ENCODE measurements at places on chromosomes 5 and 9.

GRCh38 chr9:99964336-99964735, 57.9 kb downstream of the STX17 start:
- DNase-seq = no peak

- no peak for DNase-seq
Observed at GRCh38 chr9:88828492-88828974, 162.7 kb upstream of the S1PR3 start.

GRCh38 chr9:14906644-14907359, 3.4 kb downstream of the FREM1 start:
- DNase-seq = no peak

DNA sequence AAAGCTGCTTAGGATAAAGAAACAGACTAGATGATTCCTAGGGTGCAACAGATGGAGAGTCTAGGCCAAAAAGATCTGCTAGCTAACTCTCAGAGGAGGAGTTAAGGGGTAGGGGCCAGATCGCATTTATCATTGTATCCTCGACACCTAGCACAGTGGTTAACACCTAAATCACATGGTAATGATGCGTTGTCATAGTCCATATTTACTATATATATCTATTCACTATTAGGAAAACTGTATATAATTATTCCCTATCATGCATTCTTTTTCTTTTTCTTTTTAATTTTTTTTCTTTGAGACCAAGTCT, 92.8 kb upstream of the SLC44A1 start:
- DNase-seq = no peak

- DNase-seq = peak; percentile 82
Observed at GRCh38 chr5:150113047-150113744, 26.8 kb upstream of the CSF1R start.

DNA sequence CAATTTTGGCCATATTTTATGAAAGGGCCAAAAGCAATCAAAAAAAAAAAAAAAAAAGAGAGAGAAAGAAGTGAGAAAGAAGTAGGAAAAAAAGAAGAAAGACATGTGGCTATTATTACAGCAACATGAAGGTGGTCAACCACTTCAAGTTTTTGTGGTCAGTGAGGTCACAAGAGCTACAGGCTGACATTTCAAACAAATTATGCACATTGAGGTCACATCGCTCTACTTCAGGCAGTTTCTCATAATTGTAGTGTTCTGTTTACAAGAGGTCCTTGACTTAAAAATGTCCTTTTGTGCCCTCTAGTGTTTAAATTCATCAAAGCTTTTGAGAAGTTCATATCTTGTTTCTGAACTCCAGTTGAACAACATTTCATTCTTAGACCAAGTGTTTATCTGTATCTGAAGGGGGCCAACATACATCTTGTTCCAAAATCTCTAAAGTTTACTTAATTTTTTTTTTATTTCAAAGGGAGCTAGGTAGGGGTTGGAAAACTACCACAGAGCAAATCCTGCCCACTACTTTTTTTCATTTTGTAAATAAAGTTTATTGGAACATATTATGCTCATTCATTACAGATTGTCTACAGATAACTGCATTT, 513.1 kb downstream of the PDE4D start:
- DNase-seq = no peak

DNA sequence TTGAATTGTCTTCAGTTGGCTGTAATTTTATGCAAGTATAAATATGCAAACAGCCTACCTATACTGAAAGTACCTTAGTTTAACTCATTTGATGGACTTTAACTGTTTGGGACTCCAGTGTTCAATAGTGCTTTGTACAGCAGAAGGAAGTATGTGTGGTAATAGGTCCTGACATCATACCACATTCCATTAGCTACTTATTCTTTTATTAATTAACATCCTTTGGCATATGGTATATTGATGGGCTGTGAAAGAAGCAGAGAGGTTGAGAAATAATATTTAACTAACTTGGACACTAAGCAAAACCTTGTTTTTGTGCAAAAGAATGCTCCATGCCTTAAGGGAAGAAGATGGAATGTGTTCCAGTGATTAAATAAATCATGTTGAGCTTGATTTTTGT, 97.6 kb upstream of the SEMA6A start:
- no peak for DNase-seq

DNA sequence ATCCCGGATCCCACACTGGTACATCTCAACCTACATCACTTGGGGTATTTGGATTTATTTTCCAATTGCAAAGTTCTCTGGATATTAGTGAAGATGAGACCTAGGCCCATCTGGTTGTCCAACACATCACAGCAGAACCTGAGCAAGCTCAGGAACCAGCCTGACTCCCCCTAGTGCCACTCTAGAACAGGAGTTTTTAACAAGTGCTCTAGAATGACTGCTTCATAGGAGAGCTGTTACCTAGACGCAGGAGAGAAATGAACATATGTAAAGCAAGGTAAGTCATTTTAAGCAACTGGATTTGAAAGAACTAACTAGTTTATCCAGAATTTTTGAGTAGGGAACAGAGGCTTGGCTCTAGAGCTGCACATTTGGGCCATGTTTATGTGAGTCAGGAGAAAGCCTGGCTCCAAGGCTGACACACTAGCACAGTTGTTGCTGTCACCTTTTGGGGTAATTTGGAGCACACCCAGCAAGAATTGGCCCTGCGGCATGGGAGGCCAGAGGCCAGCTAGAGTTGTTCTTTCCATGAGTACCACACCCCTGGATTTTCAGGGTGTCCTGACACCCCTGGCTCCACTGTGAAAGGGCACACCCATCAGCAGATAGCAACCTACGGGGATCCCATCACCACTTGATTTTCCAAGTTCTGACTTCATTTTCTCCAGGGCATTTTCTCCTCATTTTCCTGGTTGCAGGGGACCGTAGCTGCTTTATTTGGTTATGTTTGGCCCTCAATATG, 110.9 kb upstream of the LPAR1 start:
- no peak for DNase-seq

DNA sequence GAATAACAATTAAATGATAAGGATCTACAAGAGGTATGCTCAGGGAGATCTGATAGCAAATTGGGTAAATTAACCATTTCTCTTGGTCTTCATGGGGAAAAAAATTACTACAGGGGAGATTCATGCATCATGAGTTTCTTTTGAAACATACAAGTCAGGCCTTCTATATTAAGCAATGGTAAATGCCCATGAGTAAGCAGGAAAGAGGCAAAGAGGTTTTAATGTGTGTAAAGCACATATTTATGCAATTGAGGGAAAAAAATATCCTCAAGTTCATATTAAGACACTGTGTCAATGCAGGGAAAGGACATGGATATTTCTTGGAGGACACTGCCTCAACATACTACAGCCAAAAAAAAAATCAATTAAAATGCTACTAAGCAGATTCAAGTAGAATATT, 73.4 kb upstream of the NR4A3 start:
- no peak for DNase-seq

DNA sequence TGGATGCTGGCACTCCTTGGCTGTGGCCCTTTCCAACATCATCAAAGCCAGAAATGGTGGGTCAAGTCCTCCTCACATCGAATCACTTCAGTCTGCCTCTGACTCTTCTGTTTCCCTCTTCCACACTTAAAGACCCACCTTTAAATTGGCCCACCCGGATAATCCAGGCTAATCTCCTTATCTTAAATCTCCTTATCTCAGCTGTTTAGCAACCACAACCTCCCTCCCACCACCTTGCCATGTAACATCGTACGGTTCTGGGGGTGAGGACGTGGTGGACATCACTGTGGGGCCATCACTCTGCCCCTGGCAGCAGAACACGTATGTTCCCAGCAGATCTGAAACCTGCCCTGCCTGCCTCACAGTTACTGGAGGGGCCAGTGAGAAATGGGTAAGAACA, 11.5 kb downstream of the IGFBPL1 start:
- DNase-seq = no peak

- DNase-seq = no peak
Observed at GRCh38 chr5:56094579-56095361, 100.0 kb upstream of the IL6ST start.

- no peak for DNase-seq
Observed at GRCh38 chr5:127947941-127948340, 135.6 kb upstream of the SLC12A2 start.

- DNase-seq = no peak
Observed at GRCh38 chr9:124332361-124333202, 74.8 kb downstream of the NEK6 start.

DNA sequence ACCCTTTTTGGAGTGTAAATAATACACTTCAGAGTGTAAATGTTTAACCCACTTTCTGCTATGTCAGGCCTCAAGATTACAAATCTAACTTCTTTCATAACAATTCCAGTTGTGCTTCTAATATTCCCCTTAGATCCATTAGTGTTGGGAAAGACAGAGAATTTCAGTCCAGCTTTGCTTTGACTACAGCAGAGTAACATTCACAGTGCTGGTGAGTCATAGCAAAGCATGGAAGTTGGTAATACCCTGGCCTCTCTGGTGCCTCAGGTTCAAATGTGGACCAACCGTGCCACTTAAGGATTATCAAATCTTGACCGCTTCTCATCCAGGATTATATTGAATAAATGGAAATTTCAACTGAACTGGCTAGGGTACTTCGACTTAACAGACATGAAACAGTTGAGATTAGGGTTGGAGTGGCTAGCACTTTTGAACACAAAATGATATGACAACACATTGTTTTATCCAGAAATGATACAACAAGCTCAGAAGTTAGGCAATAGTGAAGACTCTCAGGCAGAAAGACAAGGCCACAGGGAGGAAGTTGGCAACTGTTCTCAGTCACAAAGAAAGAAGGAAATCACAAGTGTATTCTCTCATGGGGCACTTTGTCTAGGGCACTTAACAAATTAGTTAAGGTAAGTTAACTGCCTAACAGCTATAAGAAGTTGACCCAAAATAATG, 24.4 kb upstream of the RASA1 start:
- no peak for DNase-seq

DNA sequence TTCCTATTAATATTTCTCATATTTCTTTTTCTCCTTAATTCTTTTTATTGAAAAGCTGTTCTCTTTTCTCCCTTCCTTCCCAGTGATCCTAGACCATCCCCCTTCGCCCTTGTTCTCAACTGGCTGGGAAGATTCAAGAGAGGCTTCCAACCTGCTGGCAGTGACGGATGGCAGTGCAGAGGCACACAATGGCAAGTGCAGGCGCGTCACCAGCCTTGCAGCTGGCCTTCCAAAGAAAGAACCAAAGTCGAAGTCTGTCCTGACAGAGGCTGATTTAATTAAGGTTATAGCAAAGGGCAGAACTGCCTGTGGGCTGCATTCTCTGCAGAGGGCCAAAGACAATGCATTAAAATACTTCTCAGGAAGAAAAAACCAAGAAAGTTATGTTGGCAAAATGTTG, 7.4 kb downstream of the CEMIP2 start:
- DNase-seq = no peak

DNA sequence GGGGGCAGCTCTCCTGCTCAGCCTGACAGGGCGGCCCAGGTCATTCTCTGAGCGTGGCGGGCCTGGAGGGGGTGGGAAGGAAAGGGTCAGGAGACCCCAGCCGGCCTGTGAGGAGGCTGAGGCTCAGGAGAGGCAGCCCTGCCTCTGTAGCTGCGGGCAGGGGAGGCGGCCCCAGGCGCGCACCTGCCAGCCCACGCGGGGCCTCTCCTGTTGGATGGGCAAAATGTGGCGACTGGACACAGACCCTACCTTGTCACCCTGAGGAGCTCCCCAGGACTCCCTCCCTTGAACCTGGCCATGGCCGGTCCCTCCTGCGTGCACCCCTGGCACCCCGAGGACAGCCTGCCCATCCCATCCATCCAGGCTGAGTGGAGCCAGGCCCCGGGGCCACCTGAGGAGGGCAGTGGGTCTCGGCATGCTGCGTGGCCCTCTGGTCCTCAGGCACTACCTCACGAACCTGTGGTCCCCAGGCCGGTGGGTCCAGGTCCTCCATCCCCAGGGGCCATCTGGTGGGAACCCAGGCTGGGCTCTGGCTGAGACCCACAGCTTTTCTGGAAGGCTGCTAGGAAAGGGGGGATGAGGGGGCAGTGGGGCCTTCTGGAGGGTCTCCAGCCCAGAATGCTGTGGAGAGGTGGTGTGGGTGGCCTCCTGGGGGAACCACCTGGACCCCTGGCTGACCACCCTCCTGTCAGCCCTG, 15.1 kb upstream of the NRARP start:
- no peak for DNase-seq

GRCh38 chr9:8599937-8600336, 800.4 kb upstream of the DMAC1 start:
- DNase-seq = no peak

GRCh38 chr5:148238418-148238794, at the start of gene MARCOL:
MARCOL (plus strand) TSS chr5:148238525; CDS start chr5:148238598, 73 bp downstream.
- DNase-seq = no peak

DNA sequence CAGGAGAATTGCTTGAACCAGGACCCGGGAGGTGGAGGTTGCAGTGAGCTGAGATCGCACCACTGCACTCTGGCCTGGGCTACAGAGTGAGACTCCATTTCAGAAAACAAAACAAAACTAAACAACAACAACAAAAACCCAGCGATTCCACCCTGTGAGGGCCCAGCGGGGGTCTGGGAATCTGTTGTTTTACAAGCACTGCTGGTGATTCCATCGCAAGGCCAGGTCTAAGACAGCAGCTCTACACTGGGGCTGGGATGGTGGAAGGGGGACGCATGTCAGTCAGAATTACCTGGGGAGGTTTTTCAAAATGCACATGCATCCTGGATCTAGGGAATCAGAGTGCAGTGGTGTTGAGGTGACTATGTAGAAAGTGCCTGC, 90.9 kb downstream of the ANKRD55 start:
- no peak for DNase-seq

DNA sequence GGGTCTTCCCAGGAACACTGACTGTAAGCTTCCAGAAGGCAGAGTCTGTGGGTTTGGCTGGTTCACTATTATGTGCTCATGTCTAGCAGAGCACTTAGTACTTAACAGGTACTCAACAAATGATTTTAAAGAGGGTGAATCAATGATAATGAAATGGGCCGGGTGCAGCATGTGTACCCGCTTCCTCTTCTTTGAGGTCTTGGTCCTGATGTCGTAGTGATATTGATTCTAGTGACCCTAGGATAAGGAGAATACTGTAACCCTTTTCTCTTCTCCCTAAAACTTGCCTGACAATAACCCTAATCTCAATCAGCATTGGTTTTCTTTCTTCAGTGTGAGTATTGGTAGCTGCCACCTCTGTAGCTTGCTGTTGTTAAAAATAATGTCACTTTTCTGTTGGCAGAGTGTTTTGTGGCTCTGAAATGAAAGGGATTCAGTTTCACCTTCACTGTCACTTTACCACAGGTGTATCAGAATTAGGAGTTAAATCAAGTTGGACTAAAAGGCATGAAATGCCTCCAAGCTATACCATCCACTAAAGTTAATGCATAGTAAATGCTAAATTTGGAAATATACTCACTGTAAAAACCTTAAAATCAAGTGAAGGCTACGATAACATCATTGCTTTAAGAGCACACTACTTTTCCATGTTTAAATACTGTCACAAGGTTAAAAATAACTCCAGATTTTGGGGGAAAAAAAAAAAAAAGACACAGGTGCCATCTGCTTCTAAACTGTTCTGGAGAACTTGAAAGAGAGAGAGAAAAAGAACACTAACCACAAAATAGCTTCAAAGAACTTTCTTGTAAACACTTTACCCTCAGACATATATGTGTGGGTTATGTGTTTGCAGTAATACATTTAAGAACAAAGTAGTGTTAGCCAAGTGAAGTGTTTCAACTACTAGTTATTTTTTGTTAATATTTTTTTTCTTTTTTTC, 6.0 kb downstream of the CAMK4 start:
- DNase-seq = no peak
